ENCODE measurements at places on chromosomes 5 and 9.

GRCh38 chr5:174526177-174526576 lies 198.2 kb upstream of the MSX2 start:
- DNase-seq = no peak

- no peak for DNase-seq
Measured at GRCh38 chr5:9716838-9717281, 86.7 kb upstream of the TAS2R1 start.

GRCh38 chr9:28539434-28540070 lies 966.3 kb upstream of the C9orf72 start:
- no peak for DNase-seq

GRCh38 chr5:32711362-32711680 lies 200 bp downstream of the NPR3 start:
- no peak for DNase-seq

GRCh38 chr9:135574943-135575342 lies 13.4 kb downstream of the PAEP start:
- no peak for DNase-seq

- DNase-seq = peak; percentile 67
Measured at GRCh38 chr5:159915904-159916840, at the start of gene ADRA1B. ADRA1B (plus strand) TSS chr5:159916482; CDS start chr5:159916906, 424 bp downstream.

DNA sequence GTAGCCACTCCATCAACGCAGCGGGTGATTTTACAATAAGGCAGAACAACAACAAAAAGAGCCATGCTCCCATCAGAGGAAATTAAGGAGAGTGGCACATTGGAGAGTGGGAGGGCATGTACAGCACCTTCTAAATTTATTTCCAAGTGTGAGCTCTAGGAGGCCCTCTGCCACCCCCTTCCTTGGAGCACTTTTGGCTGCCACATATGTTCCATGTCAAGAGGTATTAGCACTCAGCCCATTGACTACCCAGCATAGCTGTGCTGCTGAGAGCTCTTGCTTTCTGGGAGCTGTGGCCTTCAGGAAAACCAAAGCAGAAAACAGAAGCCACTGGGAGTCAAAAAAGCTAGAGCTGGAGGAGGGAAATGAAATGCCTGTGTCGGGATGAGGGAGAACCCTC lies 200.2 kb upstream of the PANK3 start:
- no peak for DNase-seq

GRCh38 chr9:89701221-89701798 lies 96.5 kb downstream of the GADD45G start:
- DNase-seq = no peak

DNA sequence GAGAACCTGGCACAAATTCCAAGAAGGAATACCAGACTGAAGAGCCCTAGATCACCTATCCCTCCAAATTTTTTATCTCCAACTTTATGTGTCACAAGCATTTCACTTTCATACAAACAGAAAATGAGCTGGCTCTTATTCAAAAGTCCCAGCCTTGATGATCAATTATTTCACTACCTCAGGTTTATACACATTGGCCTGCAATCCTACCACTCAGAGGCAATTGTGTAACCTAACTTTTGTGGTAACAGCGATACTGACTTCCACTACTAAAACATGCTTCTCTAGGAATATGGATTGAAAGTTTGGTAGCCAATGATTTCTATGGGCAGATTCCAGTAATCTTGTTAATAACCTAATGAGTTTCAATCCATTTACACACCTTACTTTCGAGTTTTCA lies 10.5 kb downstream of the RNF38 start:
- no peak for DNase-seq

All from NCI-H446 (cell line).